ENCODE measurements at places on chromosomes 5 and 9. TPM values are rescaled to one million over a fixed set of nuclear protein-coding genes. Genes with fewer than 3 reads are reported as not detected.

GRCh38 chr9:94586814-94587213, 6.8 kb downstream of the FBP2 start:
- no peak overlapping the region for H3K27ac ChIP-seq
- no peaks in the 10 kb centered on the region for H3K4me1 ChIP-seq
- H3K27me3 ChIP-seq: no peaks in the 10 kb centered on the region
- H3K4me3 ChIP-seq: no peak overlapping the region

- no peak overlapping the region for H3K27ac ChIP-seq
- no peak overlapping the region for H3K4me3 ChIP-seq
- H3K4me1 ChIP-seq: peaks cover 3% of the 10 kb centered on the region
- DNase-seq: no peak
- no peaks in the 10 kb centered on the region for H3K36me3 ChIP-seq
Measured at GRCh38 chr5:140215276-140215675, 40.3 kb downstream of the CYSTM1 start.

The RNF145 gene
- total RNA-seq: 92.1 TPM

The CKMT2 gene
- total RNA-seq: not detected

DNA sequence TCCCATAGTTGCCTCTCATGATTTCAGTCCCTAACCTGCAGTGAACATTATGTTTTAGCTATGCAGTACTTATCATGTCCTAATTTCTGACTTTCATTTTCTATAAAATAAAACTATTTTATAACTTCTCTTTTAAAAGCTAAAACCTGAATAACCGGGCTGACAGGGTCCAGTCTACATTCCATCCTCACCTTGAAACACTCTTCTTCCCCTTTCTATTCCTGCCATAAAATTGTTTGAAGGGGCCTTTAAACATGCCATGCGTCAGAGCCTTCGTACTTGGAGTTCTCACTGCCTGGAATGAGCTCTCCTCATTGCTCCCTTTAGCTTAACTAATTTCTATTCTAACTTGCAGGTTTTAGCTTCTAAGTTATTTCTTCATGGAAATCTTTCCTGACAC, 143.0 kb upstream of the PRLR start:
- no peak overlapping the region for H3K27ac ChIP-seq
- DNase-seq: no peak
- no peaks in the 10 kb centered on the region for H3K36me3 ChIP-seq
- no peak overlapping the region for H3K4me3 ChIP-seq

The LHX3 gene
- not detected for total RNA-seq

The OBP2B gene
- total RNA-seq: not detected

GRCh38 chr9:73210886-73211666, 59.4 kb downstream of the ANXA1 start:
- no peaks in the 10 kb centered on the region for H3K36me3 ChIP-seq
- peaks cover 7% of the 10 kb centered on the region for H3K4me1 ChIP-seq
- H3K27me3 ChIP-seq: no peaks in the 10 kb centered on the region
- H3K4me3 ChIP-seq: no peak overlapping the region
- H3K27ac ChIP-seq: no peak overlapping the region

DNA sequence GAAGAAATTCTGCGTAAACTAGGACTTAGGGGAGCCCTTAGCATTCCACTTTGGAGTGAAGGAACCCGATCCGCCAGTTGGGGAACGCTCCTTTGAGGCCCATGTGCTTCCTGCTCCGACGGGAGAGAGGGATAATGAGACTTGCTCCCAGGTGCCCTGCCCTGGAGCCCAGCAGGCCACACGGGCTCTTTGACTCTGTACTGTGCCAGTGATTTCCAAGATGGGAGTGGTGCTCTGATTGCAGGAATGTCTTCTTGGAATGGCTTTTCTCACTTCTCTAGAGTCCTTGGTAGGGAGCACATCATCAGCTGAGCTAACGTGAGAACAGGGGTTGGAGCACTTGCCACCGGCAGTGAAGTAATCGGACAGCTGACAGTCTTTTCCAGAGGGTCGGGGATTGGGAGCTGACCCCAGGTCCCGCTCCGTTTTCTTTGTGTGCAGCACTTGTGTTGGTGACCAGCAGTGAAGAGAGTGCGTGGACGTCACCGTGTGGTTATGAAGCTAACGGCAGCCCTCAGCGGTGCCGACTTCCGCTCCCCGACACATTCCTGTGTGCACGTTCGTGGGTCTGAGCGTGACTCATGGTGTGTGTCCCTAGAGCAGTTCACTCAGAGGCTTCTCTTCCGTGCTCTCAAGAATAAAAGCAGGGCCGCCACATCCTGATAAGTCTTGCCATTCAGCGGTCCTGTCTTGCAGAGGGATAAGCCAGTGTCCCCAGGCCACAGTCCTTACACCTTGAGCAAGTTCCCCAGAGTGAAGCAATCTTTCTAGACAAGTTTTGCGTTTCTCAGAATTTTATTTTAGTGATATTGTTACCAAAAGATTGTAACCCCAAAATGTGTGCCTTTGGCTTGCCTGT, 25.6 kb downstream of the ABL1 start:
- no peak overlapping the region for H3K4me3 ChIP-seq
- H3K27me3 ChIP-seq: no peaks in the 10 kb centered on the region
- peak overlapping the region; percentile 95 for H3K27ac ChIP-seq
- no peak for DNase-seq

The POU5F2 gene
- 0.68 TPM for total RNA-seq

DNA sequence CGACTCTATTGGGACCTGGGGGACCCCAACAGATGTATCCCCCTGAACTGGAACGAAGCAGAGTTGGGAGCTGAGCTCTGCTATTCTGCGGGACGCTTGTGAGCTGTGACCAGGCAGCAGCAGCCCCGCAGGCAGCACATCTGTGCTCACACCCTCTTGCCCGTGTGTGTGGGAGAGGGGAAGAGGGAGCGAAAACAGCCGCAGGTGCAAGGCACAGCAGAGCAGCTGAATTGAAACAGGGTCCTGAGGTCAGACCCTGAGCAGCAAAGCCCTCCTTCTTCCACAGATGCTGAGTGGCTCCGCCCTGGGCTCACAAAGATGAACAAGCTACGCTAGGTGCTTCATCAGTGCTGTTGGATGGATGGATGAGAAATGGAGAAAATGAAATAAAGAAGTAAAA, 198.7 kb downstream of the HSPA4 start:
- no peak for DNase-seq
- H3K4me1 ChIP-seq: peaks cover 5% of the 10 kb centered on the region
- no peaks in the 10 kb centered on the region for H3K36me3 ChIP-seq
- no peak overlapping the region for H3K4me3 ChIP-seq
- no peak overlapping the region for H3K27ac ChIP-seq

GRCh38 chr5:17316970-17317459, 99.6 kb downstream of the BASP1 start:
- no peaks in the 10 kb centered on the region for H3K36me3 ChIP-seq
- no peak for DNase-seq
- no peak overlapping the region for H3K27ac ChIP-seq
- no peak overlapping the region for H3K4me3 ChIP-seq
- no peaks in the 10 kb centered on the region for H3K27me3 ChIP-seq

GRCh38 chr5:137734962-137735554, 831 bp downstream of the KLHL3 start:
- H3K36me3 ChIP-seq: peaks cover 2% of the 10 kb centered on the region
- DNase-seq: peak; percentile 16
- no peak overlapping the region for H3K27ac ChIP-seq
- no peak overlapping the region for H3K4me3 ChIP-seq
- H3K4me1 ChIP-seq: no peaks in the 10 kb centered on the region

DNA sequence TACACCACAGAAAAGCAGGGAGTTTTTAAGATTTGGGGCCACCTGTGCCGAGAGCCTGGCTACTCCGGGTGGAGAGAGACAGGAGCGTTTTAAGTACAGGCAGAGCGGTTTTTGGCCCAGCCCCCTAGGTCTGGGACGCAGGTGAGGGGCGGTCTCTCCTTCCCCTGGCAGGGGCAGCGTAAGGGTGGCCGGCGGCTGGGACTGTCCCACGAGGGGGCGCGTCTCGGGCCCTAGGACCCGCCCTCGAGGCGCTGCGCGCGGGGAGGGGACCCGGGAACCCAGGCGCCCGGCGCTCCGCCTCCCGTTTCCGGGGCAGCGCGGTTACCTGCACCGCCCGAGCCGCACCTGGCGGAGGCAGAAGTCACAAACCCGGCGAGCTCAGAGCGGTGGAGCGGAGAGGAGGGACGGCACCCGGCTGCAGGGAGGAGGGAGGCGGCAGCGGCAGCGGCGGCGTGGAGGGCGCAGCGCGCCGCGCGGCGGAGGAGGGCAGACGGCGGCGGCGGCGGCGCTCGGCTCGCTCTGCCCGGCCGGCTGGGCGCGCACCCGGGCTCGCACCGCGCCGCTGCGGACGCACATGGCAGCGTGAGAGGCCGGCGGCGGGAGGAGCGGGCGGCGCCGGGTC, at the start of gene WWC1:
WWC1 (plus strand) TSS at position 304 of the 622 bp plus-strand sequence. CDS start 508 bp downstream, outside the sequence.
- H3K27ac ChIP-seq: no peak within 1 kb of the TSS
- DNase-seq: peak; percentile 59
- H3K4me1 ChIP-seq: peaks cover 29% of the 10 kb centered on the region
- no peaks in the 10 kb centered on the region for H3K36me3 ChIP-seq
- peak within 1 kb of the TSS; percentile 89 for H3K4me3 ChIP-seq

- H3K4me1 ChIP-seq: no peaks in the 10 kb centered on the region
- H3K27me3 ChIP-seq: no peaks in the 10 kb centered on the region
- H3K27ac ChIP-seq: no peak overlapping the region
- no peaks in the 10 kb centered on the region for H3K36me3 ChIP-seq
- no peak overlapping the region for H3K4me3 ChIP-seq
- DNase-seq: no peak
Measured at GRCh38 chr5:167020418-167020817, 1271.0 kb upstream of the WWC1 start.

The CER1 gene
- total RNA-seq: 0.32 TPM

DNA sequence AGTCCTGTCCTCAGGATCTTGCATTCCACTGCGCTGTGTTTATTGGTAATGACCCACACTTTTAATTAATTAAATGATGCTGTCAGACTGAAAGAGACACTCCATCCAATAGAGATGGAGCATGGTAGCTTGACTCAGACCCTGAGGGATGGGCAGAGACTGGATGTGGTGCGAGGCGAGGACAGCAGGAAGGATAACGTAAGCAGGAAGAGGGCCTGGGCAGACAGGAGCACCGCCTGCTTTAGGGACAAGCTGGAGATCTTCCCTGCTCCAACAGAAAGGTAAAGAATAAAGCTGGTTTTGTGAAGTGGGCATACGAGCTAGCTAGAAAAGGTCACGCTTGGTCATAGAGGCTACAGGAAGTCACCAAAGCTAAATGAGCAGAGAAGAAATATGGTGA, 3.6 kb upstream of the DOCK8 start:
- H3K27me3 ChIP-seq: peaks cover 35% of the 10 kb centered on the region
- no peak for DNase-seq

GRCh38 chr9:73981405-73981804, 515.7 kb upstream of the RORB start:
- no peaks in the 10 kb centered on the region for H3K36me3 ChIP-seq
- DNase-seq: no peak
- no peaks in the 10 kb centered on the region for H3K4me1 ChIP-seq
- no peak overlapping the region for H3K27ac ChIP-seq
- no peak overlapping the region for H3K4me3 ChIP-seq

The PCDHGA8 gene
- total RNA-seq: 0.43 TPM

GRCh38 chr5:134380346-134380745, 9.0 kb downstream of the UBE2B start:
- H3K27me3 ChIP-seq: no peaks in the 10 kb centered on the region
- peaks cover 13% of the 10 kb centered on the region for H3K36me3 ChIP-seq
- H3K27ac ChIP-seq: no peak overlapping the region
- H3K4me3 ChIP-seq: no peak overlapping the region
- no peak for DNase-seq

GRCh38 chr5:148457183-148457620, 73.4 kb downstream of the FBXO38 start:
- peaks cover 26% of the 10 kb centered on the region for H3K27me3 ChIP-seq
- no peak overlapping the region for H3K4me3 ChIP-seq
- H3K36me3 ChIP-seq: no peaks in the 10 kb centered on the region
- no peaks in the 10 kb centered on the region for H3K4me1 ChIP-seq

The MARCOL gene
- not detected for total RNA-seq

The PLPP7 gene
- 5.8 TPM for total RNA-seq

The F2RL2 gene
- not detected for total RNA-seq

The PCDHGB4 gene
- total RNA-seq: 5.3 TPM

The FOXD4 gene
- total RNA-seq: 0.77 TPM

- H3K27ac ChIP-seq: peak overlapping the region; percentile 59
- H3K27me3 ChIP-seq: no peaks in the 10 kb centered on the region
- no peak for DNase-seq
- peaks cover 18% of the 10 kb centered on the region for H3K36me3 ChIP-seq
- no peak overlapping the region for H3K4me3 ChIP-seq
- H3K4me1 ChIP-seq: peaks cover 42% of the 10 kb centered on the region
Measured at GRCh38 chr5:142399891-142400290, 75.1 kb upstream of the SPRY4 start.

- DNase-seq: no peak
- no peaks in the 10 kb centered on the region for H3K4me1 ChIP-seq
- no peak overlapping the region for H3K27ac ChIP-seq
- H3K27me3 ChIP-seq: no peaks in the 10 kb centered on the region
- no peak overlapping the region for H3K4me3 ChIP-seq
- H3K36me3 ChIP-seq: peaks cover 1% of the 10 kb centered on the region
Measured at GRCh38 chr5:77806213-77806843, 30.2 kb upstream of the TBCA start.

The ORM1 gene
- total RNA-seq: not detected

GRCh38 chr9:21984101-21984500, 10.1 kb downstream of the CDKN2A start:
- no peaks in the 10 kb centered on the region for H3K36me3 ChIP-seq
- peaks cover 97% of the 10 kb centered on the region for H3K27me3 ChIP-seq
- peaks cover 4% of the 10 kb centered on the region for H3K4me1 ChIP-seq
- H3K4me3 ChIP-seq: no peak overlapping the region
- H3K27ac ChIP-seq: no peak overlapping the region
- DNase-seq: no peak

DNA sequence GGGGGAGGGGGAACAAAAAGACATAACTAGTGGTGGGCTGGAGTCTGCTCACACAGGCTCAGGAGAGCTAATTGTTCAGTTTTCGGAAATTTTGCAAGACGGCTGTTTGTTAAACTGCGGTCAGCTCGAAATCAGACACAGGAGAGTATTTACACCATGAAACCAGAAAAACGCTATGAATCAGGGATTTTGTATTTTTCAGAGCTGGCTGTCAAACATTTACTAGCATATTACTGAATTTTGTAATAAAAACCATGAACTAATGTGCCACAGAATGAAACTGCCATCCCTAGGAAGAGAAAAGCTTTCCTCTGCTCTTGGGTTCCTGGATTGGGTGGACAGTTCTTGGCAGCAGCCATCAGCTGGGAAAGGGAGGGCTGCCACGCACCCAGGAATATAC, 45.3 kb downstream of the TRPM3 start:
- no peaks in the 10 kb centered on the region for H3K27me3 ChIP-seq
- no peak overlapping the region for H3K27ac ChIP-seq
- DNase-seq: no peak
- H3K36me3 ChIP-seq: no peaks in the 10 kb centered on the region
- no peaks in the 10 kb centered on the region for H3K4me1 ChIP-seq

The ACTBL2 gene
- not detected for total RNA-seq

The RAD17 gene
- 30.1 TPM for total RNA-seq

DNA sequence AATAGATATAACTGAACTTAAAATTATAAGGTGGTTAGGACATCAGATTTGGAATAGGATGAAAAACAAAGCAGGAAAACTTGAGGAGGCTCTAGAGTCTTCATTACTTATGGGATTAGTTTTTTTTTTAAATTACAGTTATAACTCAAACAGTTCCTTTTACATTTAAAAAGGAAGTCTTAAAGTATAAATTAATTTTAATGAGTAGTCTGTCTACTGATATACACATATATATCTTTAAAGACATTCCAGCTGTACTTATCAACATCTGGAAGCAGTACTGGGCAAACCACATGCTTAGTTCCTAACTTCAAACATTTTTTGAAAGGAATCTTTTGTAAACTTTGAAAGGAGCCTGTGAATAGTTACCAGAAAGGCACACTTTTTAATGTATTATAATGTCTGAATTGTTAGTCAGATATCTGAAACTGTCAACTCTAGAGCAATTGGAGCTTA, 6.0 kb downstream of the ACTBL2 start:
- no peaks in the 10 kb centered on the region for H3K27me3 ChIP-seq
- no peak overlapping the region for H3K27ac ChIP-seq
- H3K4me1 ChIP-seq: peaks cover 11% of the 10 kb centered on the region
- DNase-seq: no peak
- no peaks in the 10 kb centered on the region for H3K36me3 ChIP-seq
